Pons (tissue), 1 donor: ENCODE measurements at places on chromosomes 2 and 18.

DNA sequence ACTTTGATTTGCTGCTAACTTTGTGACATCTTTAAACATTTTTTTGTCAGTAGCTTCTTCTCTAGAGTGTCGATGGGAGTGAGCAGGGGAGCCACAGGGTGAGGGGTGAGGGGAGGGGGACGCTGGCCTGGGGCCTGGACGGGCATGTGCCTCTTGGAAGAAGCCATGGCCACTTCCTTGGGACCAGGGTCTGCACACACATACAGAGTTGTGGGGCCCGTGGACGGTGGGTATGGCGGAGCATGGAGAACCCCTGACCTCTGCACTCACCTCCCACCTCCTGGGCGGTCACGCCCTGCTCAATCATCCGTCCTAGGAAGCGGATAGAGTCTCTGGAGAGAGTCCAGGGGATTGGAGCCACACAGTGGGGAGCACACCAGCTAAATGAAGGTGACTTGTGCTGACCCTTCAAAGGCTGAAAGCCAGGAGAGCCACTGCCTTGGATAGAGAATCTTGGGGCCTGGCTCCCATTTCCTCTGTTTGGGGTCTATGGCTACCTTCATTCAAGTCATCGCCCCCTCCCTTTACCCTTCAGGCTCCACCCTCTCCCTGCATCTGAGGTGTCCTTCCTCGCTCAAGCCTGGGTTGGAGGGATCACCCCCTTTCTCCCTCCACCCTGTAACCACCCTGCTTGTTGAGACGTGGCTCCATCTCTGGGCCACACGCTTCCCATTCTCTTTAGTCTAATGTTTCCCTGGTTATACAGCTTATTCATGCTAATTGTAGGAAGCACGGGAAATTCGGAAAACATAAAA is 63.9 kb upstream of the HAAO start:
- DNase-seq = no peak

DNA sequence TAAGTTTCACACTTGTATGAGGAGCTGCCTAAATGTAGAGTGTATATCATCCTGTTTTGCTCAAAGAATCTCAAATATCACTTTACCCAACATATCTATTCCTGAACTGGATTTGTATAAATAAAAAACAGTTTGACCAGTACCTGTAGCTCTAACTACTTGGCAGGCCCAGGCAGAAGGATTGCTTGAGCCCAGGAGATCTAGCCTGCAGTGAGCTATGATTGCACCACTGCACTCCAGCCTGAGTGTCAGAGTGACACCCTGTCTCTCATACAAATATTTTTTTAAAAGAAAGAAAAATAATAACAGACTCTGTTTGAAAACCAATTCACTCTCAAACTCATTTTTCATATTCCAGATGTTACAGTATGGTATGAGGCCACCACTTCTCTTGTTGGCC is 7.7 kb upstream of the LIMS2 start:
- no peak for DNase-seq

DNA sequence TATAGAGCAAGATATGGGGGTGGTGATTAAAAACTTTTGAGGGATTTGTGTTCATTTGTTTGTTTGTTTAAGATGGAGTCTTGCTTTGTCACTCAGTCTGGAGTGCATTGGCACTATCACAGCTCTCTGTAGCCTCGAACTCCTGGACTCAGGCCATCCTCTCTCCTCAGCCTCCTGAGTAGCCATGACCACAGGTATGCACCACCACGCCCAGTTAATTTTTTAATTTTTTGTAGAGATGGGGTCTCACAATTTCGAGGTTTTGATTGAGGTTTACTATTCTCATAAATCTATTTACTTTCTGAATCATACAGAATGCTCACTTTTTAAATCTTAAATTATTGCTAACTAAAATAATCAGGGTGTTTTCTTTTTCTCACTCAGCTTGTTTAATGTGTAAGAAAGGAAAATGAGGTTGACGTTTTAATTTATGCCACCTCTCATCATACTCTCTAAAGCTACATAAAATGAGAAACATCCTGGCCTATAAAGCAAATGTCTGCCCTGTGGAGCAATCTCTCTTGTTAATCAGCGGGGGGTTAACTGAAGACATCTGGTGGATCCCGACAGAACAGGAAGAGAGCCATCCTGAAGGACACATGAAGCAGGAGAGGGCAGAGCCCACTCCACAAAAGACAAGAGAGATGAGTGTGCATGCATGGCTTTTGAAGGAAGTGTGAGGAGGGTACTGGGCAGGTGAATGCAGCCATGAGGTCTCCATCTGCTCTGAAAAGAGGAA is 589.1 kb upstream of the SLC8A1 start:
- DNase-seq = peak; percentile 4

GRCh38 chr2:20999906-21000645 is 43.8 kb downstream of the APOB start:
- DNase-seq = no peak

- no peak for DNase-seq
Observed at GRCh38 chr2:99484205-99484604, 5.6 kb downstream of the REV1 start.

GRCh38 chr2:76870581-76870980 is 651.6 kb downstream of the LRRTM4 start:
- no peak for DNase-seq

GRCh38 chr2:84297155-84297554 is 161.9 kb downstream of the SUCLG1 start:
- DNase-seq = no peak

DNA sequence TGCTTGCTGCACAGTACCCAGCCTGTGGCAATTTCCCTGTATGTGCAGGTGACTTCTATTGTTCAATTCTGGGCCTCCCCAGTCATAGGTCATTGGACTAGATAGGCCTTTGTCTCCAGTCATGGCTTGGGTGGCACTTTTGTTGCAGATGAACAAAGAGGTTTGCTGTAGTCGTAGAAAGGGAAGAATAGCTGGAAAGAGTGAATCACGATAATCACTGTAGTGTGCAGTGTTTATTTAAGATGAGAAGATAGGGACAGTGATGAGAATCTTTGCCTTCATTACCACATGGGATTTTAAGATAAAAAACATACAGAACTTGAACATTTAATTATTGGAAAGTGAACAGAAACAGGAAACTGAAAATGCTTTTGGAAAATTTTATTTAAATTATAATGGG is 156.1 kb upstream of the CYRIA start:
- peak; percentile 92 for DNase-seq

DNA sequence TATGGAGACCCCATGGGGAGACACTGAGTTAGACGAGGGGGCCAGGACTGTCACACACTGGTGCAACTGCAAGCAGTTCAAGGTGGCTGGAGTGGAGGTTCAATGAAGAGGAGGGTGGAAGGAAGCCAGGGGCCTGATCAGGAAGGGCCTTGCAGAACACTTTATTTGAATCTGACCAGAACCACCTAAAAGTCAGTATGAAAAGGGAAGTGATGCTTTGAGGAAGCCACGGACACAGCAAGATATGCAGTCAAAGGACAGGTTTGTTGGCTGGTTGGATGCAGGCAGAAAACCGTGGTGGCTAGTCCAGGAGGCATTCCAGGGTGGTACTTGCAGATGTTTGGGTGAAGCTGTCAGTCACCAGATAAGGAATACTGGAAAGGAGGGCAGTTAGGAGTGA is 3.5 kb upstream of the FAM124B start:
- DNase-seq = no peak

DNA sequence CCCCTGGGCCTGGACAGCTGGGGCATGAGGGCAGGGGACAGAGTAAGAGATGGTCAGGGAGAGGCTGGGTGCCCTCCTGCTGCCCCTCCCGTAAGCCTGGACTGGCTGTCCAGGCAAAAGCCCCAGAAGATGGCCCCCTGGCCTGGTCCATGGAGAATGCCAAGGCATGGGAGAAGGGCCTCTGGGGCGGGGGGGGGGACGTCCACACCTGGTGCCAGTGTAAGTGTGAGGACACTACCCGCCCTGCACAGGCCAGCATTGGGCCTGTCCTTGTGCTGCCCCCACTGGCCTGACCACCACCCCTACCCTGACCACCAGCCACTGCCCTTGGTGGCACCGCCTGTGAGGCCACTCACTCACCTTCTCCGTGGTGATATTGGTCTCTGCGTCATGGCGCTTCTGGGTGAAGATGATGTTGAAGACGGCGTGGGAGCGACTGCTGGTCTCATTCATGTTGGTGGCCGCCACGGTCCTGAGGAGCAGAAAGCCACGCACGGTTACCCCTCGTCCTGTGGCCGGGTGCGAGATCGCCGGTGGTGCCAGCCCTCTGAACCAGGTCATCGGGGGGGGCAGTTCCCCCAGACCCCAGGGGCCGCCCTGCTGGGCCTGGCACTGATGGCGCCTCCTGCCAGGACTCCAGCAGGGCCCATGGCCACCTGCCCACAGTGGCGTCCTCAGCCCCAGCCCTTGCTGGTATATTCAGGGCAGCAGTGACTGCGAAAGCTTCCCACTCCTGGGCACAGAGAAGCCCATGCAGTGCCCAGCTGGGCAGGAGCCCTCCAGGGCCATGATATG is 35.2 kb downstream of the KIF1A start:
- no peak for DNase-seq

- DNase-seq = no peak
Observed at GRCh38 chr18:40864846-40865245, 1090.2 kb upstream of the PIK3C3 start.

- no peak for DNase-seq
Observed at GRCh38 chr2:20634507-20635112, 16.3 kb downstream of the HS1BP3 start.

DNA sequence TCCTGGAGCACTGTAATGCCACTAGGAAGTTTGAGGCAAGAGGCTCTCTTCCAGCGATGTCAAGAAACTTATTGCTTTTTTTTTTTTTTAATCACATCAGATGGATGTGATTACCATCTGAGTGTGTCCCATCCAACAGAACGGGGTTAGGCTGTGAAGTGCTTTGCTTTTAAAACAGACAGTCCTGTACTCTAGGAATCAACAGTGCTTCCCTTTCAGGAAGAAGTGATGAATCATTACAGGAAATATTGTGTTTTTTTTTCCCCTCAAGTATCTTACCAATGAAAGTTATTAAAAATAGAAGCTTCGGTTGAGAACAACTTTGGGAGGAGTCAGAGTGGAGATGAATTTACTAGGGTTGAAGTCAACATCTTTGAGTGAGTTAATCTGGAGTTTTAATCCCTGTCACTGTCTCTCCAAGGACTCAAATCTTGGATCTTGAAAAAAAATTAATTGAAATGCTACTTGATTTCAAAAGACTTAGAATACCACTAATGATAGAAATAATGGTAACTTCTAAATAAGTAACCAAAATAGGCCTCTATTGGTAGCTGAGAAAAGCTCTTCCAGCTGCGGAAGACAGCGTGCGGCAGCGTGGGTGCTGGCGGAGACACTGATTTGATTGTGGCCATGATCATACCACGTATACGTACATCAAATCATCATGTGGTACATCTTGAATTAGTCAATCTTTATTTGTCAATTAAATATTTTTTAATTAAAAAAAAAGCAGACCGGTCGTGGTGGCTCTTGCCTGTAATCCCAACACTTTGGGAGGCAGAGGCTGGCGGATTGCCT is 45.5 kb downstream of the GATA6 start:
- DNase-seq = no peak

GRCh38 chr2:72770879-72771461 is 54.9 kb downstream of the EXOC6B start:
- peak; percentile 92 for DNase-seq

- no peak for DNase-seq
Observed at GRCh38 chr18:13450289-13451212, 232.0 kb downstream of the LDLRAD4 start.

DNA sequence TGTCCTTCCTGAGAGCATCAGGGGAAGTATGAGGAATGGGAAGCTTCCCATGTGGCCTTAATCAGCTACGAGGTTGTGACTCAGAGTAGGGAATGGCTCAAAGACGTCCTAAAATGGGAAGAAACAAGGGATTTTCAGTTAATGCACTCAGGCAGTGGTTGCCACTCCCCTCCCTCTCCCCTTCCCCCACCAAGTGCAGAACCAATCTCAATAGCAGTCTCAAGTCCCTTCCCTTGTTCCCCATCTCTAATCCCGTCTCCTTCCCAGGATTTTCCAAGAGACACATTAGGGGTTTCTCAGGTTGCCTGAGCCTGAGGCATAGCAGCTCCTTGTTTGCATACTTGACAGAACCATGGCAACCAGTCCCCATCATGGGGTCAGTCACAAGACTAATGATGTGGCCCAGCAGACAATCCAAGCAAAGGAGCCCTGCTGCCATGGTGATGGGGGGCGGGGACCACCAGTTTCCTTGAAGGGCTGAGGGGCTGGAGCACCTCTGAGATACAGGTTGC is 18.2 kb upstream of the RESP18 start:
- no peak for DNase-seq

DNA sequence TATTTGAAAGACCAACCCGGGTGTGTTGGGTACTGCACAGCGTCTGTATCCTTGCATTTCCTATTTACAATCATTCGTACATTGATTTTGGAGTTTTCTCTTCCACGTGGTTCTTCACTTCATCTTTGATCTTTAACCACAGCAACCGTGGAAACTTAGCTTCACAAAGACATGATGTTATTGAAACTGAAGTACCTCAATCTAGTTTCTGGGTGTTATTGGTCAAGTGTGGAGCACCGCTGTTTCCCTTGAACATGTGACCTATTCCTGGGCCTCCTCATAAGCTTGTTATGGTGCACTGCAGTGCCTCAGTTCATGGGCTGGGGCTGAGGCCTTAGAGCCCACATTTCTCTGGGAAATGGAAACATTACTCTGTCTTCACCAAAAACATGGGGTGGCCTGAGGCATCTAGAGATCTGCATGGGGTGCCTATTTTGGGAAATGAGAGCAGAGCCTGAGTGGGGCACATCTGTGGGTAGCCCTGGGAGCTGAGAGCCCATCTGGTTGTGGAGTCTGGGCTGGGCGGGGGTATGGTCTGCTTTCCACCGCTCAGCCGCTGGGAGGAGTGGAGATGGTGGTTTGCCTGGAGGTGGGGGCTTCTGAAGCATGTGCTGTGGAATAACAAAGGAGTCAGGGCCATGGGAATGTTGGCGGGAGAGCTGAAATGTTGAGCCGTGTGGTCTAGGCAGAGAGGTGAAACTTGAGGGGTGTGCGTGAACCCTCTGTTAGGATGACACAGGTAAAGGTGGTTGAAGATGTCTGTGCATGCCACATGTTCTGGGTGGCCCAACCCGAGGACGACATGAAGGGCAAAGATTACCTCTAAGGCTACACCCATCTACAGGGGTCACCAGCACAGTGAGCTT is 37.4 kb downstream of the ZNF236 start:
- no peak for DNase-seq

DNA sequence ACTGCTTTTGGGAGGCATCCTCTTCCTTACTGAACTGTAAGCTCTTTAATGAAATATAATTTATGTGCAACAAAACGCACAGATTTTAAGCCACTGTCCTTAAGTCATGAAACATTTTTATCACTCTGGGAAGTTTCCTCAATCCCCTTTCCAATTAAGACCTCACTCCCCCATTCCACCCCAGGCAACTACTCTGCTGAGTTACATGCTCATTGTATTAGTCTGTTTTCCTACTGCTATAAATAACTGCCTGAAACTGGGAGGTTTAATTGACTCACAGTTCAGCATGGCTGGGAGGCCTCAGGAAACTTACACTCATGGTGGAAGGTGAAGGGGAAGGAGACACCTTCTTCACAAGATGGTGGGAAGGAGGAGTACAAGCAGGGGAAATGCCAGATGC is 46.5 kb upstream of the KCNE4 start:
- DNase-seq = no peak

DNA sequence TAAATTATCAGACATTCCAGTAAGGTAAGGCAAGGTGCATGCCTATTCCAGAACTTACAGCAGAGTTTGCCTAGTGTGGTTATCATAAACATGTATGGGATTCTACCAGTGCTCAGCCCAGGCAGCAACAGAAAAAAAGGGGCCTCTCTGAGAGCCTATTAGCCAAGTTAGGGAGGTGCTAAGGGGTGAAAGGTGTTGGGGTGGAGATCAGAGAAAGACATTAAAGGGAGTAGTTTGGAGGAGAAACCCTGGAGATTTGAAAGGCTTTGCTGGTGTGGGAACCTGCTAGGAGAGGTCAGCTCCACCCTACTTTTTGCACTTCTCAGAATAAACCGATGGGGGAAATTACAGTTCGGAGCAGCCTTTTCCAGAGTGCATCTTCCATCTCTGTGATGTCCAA is 2.9 kb downstream of the ARPC2 start:
- DNase-seq = no peak
